ENCODE measurements at places on chromosomes 2 and 18.

DNA sequence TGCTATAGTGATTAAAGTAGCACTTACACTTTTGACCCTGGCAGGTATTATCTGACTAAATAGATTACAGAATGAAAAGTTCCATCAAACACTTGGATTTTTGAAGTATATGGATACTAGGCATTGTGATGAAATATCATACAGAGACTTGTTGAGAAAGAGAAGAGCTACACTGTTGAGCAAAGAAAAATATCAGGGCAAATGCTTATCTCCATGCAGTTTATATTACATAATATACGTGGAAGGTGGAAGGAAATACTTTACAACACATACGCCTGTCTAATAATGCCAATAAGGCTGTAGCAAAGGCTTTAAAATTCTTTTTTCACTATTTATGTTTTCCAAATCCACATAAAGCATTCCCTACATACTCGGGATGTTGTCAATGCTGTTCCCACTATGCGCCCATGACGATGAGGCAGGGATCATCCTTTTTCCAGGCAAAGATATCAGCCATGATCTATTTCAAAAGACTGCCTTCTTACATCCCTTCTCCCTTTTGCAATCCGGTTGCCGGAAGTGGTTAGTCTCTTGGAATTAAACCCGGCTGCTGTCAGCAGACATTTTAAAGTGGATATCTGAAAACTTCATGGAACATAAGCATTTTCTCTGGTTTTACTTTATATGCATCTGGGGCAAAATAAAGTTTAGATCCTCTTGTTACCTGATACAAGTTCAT lies 92.6 kb upstream of the ITGA4 start:
- H3K27ac ChIP-seq: no peak overlapping the region
- H3K4me3 ChIP-seq: no peak overlapping the region
- no peaks in the 10 kb centered on the region for H3K36me3 ChIP-seq
- no peaks in the 10 kb centered on the region for H3K4me1 ChIP-seq

- peaks cover 16% of the 10 kb centered on the region for H3K4me1 ChIP-seq
- H3K4me3 ChIP-seq: no peak overlapping the region
- H3K27ac ChIP-seq: no peak overlapping the region
- peaks cover 3% of the 10 kb centered on the region for H3K27me3 ChIP-seq
- DNase-seq: no peak
Observed at GRCh38 chr2:86280191-86280667, 57.2 kb downstream of the REEP1 start.

DNA sequence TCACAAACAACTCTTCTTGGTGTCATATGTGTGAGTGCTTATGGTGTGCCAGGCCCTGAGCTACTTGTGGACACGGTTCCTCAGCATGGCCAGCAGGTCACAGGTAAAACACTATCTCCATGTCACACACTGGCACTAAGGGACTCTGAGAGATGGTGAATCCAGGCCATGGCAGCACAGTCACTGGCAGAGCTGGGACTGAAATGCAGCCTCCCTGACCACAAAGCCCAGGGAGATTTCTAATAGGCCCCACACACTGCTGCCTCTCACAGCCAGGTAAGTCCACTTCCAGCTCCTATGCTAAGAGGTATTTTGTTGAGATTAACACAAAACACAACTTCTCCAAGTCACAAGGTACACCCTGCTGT lies 92.0 kb downstream of the ACTR2 start:
- H3K27ac ChIP-seq: no peak overlapping the region
- H3K36me3 ChIP-seq: peaks cover 24% of the 10 kb centered on the region
- H3K4me3 ChIP-seq: no peak overlapping the region
- no peak for DNase-seq
- no peaks in the 10 kb centered on the region for H3K27me3 ChIP-seq

- H3K27me3 ChIP-seq: no peaks in the 10 kb centered on the region
- no peak overlapping the region for H3K27ac ChIP-seq
- H3K36me3 ChIP-seq: no peaks in the 10 kb centered on the region
- no peak for DNase-seq
- no peak overlapping the region for H3K4me3 ChIP-seq
- peaks cover 4% of the 10 kb centered on the region for H3K4me1 ChIP-seq
Observed at GRCh38 chr2:215137741-215138340, 585 bp downstream of the ABCA12 start.

All from progenitor cell of endocrine pancreas (in vitro differentiated cells).